Stimulated activated CD4-positive, alpha-beta T cell treated with anti-CD3 and anti-CD28 coated beads, Interleukin-12 subunit alpha, Interleukin-12 subunit beta, amount 100 ng/mL, for 24 hours (primary cell): ENCODE measurements at places on chromosomes 12 and 14.
A peak's percentile ranks its signal among the peaks of the same experiment; 100 is the strongest.

GRCh38 chr12:53696285-53696654 lies 20.4 kb upstream of the ATP5MC2 start:
- DNase-seq, result no peak

- DNase-seq, result peak; percentile 7
These were observed 764 bp downstream of the DYNLL1 start for GRCh38 chr12:120496413-120497340.

GRCh38 chr14:55099756-55100155 lies 29.3 kb upstream of the LGALS3 start:
- no peak for DNase-seq

DNA sequence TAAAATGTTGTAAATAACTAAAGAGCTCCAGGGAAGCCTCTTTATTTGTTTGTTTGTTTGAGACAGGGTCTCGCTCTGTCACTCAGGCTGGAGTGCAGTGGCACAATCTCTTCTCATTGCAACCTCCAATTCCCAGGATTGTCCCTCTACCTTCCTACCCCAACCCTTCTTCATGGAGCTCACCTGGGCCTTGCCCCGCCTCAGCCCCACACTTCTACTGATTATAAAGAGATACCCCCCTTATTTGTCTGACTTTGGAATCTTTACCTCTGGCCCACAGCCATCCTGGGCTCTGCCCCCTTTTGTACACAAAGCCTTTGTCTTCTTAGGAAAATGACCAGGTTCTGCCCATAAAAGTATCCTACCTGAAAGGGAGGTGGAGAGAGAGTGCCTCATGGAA lies 9.1 kb upstream of the BLTP3B start:
- no peak for DNase-seq

DNA sequence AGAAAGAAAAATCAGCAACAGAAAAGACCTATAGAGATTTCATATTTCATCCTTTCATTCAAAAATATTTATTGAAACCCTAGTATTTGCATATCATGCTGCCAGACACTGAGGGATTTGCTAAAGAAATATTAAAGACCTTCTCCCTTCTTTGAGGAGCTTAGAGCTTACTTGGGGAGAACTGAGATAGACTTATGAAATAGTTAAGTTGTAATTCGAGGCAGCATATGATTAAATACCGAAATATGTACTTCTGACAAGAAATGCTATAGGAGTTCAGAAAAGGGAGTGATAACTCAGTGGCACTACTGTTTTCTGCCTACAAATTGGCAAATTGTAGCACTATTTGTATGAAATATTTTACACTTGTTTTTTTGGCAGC lies 59.1 kb downstream of the PLXNC1 start:
- DNase-seq, result no peak

DNA sequence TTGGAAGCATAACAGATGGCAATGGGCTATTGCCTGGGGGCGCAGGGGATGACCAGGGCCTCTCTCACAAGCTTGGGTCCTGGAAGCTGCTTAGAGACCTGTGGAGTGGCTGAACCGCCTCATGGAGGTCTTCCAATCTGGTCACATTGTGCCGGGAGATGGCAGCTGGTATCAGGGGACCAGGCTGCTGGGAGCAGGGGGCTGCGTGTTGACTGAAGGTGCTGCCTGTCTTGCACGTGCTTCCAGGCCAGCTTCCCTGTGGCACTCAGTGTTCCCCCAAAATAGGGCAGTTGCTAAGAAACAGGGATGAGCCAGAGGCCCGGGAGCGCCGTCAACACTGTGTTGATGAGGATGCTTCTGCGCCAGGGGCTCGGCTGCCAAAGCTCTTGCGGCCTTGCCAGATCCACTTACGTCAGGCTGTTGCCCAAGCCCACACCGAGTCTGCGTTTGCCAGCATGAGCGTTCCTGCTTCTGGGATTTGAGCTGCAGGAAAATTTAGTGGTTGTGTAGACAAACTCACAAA lies 39.8 kb downstream of the ELK3 start:
- DNase-seq, result no peak

DNA sequence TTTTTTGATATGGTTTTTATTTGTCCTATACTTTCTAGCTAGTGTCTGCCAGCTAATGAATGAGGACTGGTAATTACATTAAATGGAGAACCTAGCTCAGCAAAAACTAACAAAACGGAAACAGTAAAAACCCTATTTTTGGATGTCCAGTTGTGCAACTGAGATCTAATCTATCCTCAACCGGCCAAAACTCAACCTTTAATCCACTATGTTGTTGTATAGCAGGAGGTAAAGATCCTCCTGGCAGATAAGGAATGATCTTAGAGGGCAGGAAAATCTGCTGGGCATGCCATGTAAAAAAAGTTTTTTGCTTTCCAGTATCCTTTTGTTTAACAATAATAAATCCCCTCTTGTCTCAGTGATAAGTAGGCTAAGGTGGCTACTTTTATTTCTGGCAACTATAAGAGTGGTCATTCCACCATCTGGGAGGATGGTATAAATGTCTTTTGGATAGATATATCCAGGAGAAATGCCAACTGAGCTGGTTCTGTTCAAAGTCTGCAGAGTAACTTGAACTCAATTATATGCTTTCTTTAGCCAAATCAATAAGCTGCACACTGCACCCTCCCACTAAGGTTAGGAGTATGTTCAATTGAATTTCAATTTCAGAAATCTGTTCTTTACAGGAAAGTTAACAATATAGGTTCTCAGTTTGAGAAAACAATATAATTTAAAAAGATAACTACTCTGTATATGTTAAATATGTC lies 40.1 kb downstream of the WASHC3 start:
- no peak for DNase-seq

GRCh38 chr12:76719171-76720041 lies 44.5 kb upstream of the ZDHHC17 start:
- no peak for DNase-seq

GRCh38 chr14:68624541-68625220 lies 168.2 kb downstream of the ZFP36L1 start:
- DNase-seq, result no peak

- no peak for DNase-seq
These were observed 3.1 kb upstream of the CCDC88C start for GRCh38 chr14:91420686-91421085.

DNA sequence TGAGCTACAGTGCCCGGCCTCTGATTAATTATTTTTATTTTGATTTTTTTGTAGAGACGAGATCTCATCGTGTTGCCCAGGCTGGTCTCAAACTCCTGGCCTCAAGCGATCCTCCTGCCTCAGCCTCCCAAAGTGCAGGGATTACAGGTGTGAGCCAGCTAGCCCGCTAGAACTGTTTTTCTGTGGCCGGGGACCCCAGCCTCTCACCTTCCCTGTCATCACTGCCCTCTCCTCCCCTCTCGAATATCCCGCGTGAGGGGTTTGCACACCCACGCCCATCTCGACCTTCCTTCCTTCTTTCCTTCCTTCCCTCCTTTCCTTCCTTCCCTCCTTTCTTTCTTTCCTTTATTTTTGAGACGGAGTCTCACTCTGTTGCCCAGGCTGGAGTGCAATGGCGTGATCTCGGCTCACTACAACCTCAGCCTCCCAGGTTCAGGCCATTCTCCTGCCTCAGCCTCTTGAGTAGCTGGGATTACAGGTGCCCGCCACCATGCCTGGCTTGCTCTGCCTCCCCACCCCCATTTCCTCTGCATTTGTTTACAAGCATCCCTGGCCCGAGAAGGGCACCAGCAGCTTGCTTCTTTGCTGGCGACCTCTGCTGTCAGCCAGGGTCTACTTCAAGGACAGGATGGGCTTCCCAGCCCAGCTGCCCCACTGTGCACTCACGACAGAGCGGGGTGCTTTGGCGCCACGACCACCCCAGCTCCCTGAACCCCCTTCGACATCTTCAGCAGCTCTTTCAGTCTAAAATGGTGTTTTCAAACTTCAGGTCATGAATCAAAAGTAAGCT lies 4.3 kb upstream of the TRAF3 start:
- DNase-seq, result no peak

DNA sequence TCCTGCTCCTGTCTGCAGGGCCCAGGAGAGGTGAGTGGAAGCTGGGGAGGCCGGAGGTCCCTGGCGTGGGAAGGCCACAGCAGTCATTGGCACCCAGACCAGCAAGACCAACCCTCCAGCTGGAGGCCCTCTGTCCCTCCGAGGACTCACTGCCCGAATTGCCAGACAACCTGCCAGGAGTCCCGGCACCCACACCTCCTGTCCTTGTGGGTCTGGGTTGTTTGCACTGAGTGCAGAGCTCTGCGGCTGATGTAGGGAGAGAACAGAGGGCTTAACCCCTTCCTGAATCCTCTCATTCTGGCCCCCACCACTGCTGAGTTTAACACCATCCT lies 204.9 kb downstream of the KIF26A start:
- no peak for DNase-seq

DNA sequence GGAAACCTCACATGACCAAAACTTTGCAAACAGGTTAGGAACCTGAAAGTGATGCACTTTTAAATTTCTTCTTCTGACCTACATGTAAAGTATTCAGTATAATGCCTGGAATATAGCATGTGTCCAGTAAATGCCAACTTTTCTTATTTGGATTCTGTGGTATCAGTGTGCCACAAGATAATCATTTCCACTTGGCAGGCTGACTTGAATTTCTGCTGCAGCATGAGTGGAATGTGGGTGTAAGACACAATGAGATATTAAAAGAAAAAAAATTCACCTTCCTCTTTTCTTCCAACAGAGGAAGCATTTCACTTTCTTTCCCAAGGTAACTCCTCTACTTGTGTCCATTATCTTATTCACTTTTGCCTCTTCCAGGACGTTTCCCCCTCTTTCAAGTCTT lies 141.9 kb upstream of the PRKD1 start:
- no peak for DNase-seq

GRCh38 chr12:4979737-4980136 lies 63.9 kb upstream of the KCNA5 start:
- no peak for DNase-seq

- no peak for DNase-seq
These were observed 449.1 kb downstream of the RAD51B start for GRCh38 chr14:68268719-68269118.

GRCh38 chr12:86139671-86140070 lies 116.5 kb downstream of the MGAT4C start:
- no peak for DNase-seq

GRCh38 chr14:104118006-104118844 lies 20.2 kb upstream of the KIF26A start:
- DNase-seq, result no peak

- no peak for DNase-seq
These were observed 9.7 kb downstream of the MPHOSPH9 start for GRCh38 chr12:123223241-123223668.

DNA sequence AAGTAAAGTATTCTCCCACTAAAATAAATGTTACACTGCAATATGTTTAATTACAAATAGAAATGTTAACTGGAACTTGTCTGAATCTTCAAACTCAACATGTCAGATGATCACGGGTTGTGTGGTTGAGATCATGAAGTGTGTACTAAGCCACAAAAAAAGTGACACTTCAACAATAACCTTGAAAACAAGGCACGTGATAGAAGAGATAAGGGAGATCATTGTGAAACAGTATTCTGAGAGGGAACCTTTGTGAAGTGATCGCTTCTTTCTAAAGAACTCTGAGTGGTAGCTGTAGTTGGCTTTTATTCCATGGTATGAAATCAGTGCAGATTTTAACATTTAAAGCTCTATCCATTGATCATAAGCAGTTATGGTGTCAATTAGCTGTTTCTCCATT lies 60.0 kb downstream of the LIN52 start:
- no peak for DNase-seq

GRCh38 chr12:128133321-128134073 lies 133.5 kb upstream of the TMEM132C start:
- no peak for DNase-seq

DNA sequence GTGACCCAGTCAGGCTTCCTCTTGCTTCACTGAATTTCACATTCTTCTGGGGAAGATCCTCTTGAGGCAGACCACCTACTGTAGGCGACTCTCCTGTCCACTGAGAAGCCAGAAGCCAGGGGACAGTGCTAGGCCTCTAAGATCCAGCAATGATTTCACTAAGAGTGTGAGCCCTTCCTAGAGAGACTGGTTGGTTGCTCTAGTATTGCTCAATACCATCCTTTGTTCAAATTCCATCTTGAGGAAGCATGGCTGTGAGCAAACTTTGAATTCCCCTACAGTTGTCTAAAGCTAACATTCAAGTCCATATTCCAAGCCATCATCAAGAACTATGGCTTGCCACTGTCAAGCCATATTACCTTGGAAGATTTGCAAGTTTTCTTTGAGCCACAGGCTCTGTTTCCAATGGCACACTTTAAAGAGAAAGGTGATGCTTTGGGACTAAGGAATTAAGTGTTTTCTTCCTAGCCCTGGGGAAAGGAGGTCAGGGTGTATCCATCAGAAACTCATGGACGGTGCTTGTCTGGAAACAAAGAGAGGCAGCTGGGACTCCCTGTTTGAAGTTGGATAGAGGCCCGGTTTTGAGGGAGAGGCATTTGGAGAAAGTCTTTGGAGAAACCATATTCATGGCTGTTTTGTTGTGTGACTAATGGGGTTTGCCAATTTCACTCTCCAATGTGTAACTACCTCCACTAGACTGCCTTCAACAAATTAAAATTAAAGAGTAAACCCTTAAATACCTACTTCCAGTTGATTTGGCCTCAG lies 1217.9 kb downstream of the VRK1 start:
- DNase-seq, result no peak

- DNase-seq, result no peak
These were observed 568 bp downstream of the CCDC184 start for GRCh38 chr12:48183876-48184548.
